ENCODE measurements at places on chromosomes 11 and 22.

DNA sequence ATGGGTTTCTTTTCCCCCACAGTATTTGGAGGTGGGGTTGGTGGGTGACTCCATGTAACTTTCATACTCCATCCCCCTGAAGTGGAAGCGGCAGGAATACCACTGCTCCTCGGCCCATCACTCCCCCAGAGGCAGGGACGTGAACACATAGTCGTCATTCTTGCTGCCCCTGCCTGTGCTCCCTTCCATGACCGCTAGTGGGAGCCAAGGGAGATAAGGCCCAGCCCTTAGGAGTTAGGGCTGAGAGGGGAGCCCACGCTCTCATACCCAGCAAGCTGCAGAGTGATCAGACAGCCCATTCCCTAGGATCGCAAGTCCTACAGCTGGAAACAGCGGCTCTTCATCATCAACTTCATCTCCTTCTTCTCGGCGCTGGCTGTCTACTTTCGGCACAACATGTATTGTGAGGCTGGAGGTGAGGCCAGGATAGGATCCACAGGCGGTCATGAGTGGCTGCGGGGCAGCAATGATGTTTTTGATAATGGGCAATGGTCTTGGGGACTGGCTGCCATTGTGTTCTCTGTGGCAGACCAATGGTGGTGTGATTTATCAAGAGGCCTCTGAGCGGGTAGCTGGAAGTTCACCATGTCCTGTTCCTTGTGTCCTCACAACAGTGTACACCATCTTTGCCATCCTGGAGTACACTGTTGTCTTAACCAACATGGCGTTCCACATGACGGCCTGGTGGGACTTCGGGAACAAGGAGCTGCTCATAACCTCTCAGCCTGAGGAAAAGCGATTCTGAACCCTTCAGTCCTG lies 15.9 kb downstream of the RHOG start:
- DNase-seq = peak; percentile 46

- no peak for DNase-seq
Measured at GRCh38 chr11:3111466-3111865, 53.6 kb downstream of the OSBPL5 start.

GRCh38 chr11:75087319-75088305 lies 9.1 kb downstream of the OR2AT4 start:
- DNase-seq = no peak

- peak; percentile 26 for DNase-seq
Measured at GRCh38 chr11:70191495-70192140, 11.5 kb upstream of the FADD start.

All from bronchial epithelial cell (primary cell).